ENCODE measurements at places on chromosomes 13 and 19.
A peak's percentile ranks its signal among the peaks of the same experiment; 100 is the strongest.

DNA sequence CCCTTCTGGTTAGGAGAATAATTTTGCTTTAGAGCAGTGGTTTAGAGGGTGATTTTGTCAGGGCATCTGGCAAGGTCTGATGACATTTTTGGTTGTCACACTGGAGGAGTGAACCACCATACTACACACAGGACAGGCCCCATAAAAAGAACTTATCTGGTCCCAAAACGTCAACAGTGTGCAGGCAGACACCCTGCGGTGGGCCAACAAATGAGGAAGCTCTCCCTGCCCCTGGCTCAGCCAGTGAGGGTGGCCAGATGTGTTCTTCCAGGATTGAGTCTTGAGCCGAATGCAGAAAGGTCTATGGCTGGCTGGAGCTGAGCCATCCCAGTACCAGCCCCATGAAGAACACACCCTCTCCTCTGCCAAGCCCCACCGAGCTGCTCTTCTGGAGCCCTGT lies 149.2 kb downstream of the MIPEP start:
- DNase-seq: no peak

DNA sequence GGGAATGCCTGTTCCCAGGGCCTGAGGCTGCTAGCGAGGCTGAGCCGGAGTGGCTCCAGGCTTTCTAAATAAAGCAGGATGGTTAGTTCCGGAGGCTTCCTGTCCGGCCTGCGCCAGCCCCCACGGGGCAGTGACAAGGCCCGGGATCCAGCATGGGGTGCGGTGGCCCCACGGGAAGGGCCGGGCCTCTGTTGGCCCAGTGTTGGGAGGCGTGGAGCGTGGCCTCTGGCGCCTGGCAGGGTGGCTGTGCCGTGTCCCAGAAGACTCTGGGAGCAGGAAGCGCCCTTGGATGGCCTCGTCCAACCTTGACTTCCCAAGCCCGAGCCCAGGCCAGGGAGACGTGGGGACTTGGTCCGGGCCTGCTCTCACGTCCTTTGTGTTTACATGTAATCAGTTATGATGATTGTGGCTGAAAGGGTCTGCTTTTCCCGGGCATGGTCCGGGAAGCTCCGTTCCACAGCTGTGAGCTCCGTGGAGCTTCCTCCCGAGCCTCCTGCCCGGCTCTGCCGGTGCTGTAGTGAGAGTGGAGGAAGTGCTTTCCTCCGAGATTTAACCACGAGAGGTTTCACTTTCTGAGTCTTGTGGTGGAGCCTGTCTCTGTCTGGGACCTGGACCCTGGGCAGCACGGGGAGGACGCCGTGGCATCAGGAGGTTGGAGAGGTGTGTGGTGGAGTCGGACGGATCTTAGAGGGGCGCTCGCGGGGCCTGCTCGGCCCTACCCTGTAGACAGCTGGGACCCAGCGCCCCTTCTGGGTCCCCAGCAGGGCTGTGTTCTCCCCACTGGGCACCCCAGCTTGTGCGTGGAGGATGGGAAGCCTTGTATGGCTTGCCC lies 4.6 kb downstream of the GNA11 start:
- no peak for DNase-seq

DNA sequence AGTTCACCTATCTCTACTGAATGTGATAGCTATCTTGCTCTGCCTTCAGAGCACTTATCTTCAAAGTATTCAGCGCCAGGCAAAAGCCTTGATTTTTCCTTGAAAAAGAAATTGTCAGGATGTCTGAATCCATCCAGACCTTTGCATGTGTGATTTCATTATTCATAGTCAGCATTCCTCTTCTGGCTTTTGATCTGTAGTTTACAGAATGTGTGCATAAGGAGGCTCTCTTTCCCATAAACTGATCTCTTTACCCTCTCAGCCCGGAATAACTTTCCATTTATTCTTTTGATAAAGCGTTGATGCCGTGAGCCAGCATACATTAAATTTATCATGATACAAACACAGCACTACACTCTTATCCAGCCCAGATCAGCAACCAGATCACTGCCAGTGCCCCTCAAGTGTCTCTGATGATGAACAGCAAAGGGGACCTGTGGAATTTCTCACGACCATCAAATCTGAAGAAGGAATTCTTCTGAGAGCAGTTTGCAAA lies 130.8 kb downstream of the DNAJC15 start:
- no peak for DNase-seq

GRCh38 chr13:95601906-95602305 lies 42.6 kb downstream of the DZIP1 start:
- no peak for DNase-seq

GRCh38 chr13:38349390-38350113 lies at the start of gene UFM1:
Gene UFM1, plus strand, starts transcription at chr13:38349851. Its CDS starts 69 bp downstream, at chr13:38349920.
- DNase-seq: peak; percentile 82

GRCh38 chr19:49911381-49912145 lies 14.9 kb upstream of the IL4I1 start:
- no peak for DNase-seq

DNA sequence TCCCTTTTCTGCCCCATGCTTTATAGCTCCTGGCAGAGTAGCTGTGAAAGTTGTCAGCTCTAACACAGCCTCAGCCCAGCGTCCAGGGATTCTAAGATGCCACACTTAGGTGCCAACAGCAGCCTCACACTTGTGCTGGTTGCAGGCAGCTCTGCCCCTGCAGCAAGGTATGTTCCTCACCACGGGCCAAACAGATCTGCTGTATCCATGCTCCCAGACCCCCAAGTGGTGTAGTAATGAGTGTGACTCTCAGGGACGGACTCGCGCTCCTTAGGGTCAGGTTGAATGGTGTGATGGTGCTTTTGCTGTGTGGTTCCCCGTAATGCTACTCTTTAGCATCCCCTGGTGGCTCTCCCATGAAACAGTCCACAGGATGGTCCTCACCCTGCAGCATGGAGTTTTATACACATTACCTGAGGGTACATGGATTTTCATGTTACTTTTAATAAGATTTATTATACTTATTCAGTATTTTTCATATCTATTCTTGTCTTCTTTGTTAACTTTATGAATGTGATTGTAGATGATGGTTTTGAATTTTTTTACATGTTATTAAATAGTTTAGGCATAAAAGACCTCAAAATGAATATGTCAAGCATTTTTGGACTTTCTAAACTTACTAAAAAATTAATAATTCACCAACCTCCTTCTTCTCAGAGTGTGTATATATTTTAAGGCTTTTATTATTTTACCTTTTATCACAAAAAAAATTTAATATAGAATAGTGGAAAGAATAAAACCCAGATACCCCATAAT lies 232.5 kb downstream of the SLC7A1 start:
- DNase-seq: peak; percentile 31

DNA sequence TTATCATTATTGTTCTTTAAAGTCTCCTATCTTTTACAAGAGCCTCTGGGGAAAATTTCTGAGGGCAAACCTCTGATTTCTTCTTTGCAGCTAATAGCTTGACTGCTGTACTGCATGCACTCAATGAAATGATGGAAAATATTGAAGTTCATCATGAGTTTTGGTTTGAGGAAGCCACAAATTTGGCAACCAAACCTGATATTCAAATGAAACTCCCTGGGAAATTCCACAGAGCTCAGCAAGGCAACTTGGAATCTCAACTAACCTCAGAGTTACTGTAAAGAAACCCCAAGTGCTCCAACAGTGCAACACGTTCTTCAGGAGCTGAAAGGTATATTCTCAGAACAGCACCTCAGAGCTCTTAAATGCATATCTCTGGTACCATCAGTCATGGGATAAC lies 14.2 kb upstream of the RNF6 start:
- no peak for DNase-seq

- DNase-seq: no peak
Measured at GRCh38 chr13:42567906-42568305, 6.0 kb upstream of the TNFSF11 start.

DNA sequence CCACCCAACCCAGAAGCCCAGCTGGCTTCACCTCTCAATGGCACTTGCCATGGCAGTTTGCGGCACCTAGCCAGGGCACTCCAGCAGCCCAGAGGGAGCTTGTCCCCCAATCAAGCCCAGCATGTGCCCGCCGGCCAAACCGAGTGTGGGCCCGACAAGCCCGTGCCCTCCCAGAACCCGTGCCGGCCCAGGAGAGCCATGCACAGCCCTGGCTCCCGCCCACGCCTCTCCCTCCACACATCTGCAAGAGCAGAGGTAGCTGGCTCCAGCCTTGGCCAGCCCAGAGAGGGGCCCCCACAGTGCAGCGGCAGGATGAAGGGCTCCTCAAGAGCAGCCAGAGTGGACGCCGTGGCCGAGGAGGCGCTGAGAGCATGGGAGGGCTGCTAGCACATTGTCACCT lies 2278.0 kb upstream of the PCDH20 start:
- DNase-seq: no peak

DNA sequence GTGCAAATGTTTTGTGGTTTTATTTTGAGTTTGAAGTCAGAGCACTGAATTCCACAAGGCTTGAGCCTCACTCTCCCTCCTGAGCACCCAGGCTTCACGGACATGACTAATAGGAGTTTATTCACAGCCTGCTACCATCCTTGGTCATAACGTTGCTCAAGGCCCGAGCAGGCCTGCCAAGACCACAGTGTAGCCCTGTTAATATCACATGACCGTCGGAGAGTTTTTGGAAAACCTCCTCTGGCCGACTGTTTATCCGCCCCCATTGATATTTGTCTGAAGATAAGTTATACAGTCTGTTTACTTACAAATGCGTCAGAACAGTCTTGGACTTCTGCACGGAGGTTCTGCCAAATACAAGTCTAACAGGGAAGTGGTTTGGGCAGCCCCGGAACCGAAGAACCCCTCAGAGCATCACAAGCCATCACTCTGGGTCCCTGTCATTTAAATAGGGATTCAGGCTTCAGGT lies 89.9 kb downstream of the COL4A2 start:
- DNase-seq: no peak

DNA sequence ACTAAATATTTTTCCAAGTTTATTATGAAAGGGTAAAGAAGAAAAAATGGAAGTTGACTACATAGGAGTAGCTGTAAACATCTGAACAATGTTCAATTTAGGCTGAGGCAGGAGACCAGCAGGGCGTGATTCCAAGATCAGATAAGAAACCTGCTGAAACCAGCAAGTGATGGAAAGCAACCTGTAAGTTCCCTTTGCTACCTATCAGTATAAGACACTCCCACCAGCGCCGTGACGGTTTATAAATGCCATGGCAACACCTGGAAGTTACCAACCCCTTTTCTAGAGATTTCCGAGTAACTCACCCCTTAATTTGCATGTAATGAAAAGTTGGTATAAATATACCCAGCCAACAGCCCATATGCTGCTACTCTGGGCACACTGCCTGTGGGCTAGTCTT lies 1.1 kb upstream of the ZNF45 start:
- DNase-seq: no peak

DNA sequence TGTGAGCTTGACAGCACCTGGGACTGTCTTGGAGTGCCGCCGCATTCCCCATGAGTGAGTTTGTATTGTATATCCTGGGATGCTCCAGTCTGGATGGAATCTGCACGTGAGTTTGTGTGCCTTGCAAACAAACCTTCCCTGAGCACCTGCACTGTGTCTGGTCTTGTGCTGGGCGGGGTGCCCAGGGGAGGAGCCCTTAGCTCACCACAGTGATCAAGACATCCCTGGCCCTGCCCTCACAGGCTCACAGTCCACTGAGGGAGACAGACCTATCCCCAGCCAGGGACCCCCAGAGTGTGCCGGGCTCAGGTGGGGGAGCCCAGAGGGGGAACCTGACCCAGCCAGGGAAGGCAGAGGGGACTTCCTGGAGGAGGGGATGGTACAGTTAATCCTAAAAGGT lies 1.7 kb upstream of the BCAM start:
- DNase-seq: no peak
